ENCODE measurements at places on chromosomes 12 and 14. TPM values are rescaled to one million over a fixed set of nuclear protein-coding genes. Genes with fewer than 3 reads are reported as not detected.

Gene GSG1
- 0.65 TPM for total RNA-seq

Gene ZFP36L1
- 177 TPM for total RNA-seq

Gene SYT1
- 5.6 TPM for total RNA-seq

Gene FOXG1
- total RNA-seq = 0.25 TPM

Gene CACNA1C
- total RNA-seq = 0.02 TPM

Gene CKAP4
- 86.1 TPM for total RNA-seq

Gene RD3L
- total RNA-seq = not detected

Gene A2M
- 0.11 TPM for total RNA-seq

Gene BEST3
- 1.7 TPM for total RNA-seq

Gene CNTN1
- total RNA-seq = 59.8 TPM

Gene HHIPL1
- total RNA-seq = 0.09 TPM

Gene DIO2
- total RNA-seq = 1.8 TPM

Gene SOAT2
- total RNA-seq = 0.26 TPM

Gene ZDHHC22
- 0.20 TPM for total RNA-seq

Gene KITLG
- 21.9 TPM for total RNA-seq

Gene SRRM4
- not detected for total RNA-seq

Gene SMCO2
- 0.11 TPM for total RNA-seq

Gene OR6C2
- not detected for total RNA-seq

Measured in A549 treated with dexamethasone at 1 μM for 4 hours (cell line).